ENCODE measurements at places on chromosomes 4 and X. TPM values are rescaled to one million over a fixed set of nuclear protein-coding genes. Genes with fewer than 3 reads are reported as not detected.

ZNF157 gene
- not detected for total RNA-seq

DACH2 gene
- total RNA-seq: not detected

PRIMPOL gene
- 27.4 TPM for total RNA-seq

SRPK3 gene
- not detected for total RNA-seq

SLC16A2 gene
- total RNA-seq: 11.9 TPM

- H3K4me1 ChIP-seq: no peaks in the 10 kb centered on the region
- H3K27ac ChIP-seq: no peak within 1 kb of the TSS
- no peaks in the 10 kb centered on the region for H3K36me3 ChIP-seq
- no peak for DNase-seq
- no peak within 1 kb of the TSS for H3K4me3 ChIP-seq
These were observed at the start of gene KLHL5 for GRCh38 chr4:39062094-39062769. Gene KLHL5, plus strand, starts transcription at chr4:39062232. Its CDS starts 421 bp downstream, at chr4:39062653.

- no peaks in the 10 kb centered on the region for H3K36me3 ChIP-seq
- no peaks in the 10 kb centered on the region for H3K27me3 ChIP-seq
- no peak overlapping the region for H3K4me3 ChIP-seq
- H3K4me1 ChIP-seq: peaks cover 8% of the 10 kb centered on the region
- peak overlapping the region; percentile 41 for H3K27ac ChIP-seq
These were observed 5.3 kb upstream of the TRMT2B start for GRCh38 chrX:101057093-101057714.

DNA sequence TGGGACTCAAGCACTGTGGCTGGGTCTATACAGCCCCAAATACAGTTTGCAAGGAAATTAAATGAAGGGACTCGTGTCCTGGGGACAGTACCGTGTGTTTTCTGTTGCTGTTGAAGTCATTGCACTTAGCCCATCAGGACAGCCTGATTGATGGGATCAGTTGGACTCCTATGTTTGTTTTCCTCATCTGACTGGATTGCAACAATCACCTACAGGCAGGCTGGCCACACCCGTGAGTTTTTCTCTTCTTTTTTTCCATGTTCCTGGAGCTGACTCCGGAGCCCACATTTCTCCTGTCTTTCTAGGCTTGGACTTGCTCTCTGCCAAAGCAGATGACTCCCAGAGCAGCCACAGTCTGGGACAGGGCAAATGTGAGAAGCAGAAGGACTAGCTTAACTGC is 38.1 kb downstream of the RTL9 start:
- no peak overlapping the region for H3K27ac ChIP-seq
- no peak for DNase-seq
- no peaks in the 10 kb centered on the region for H3K27me3 ChIP-seq
- no peak overlapping the region for H3K4me3 ChIP-seq
- H3K36me3 ChIP-seq: no peaks in the 10 kb centered on the region
- H3K4me1 ChIP-seq: no peaks in the 10 kb centered on the region

DNA sequence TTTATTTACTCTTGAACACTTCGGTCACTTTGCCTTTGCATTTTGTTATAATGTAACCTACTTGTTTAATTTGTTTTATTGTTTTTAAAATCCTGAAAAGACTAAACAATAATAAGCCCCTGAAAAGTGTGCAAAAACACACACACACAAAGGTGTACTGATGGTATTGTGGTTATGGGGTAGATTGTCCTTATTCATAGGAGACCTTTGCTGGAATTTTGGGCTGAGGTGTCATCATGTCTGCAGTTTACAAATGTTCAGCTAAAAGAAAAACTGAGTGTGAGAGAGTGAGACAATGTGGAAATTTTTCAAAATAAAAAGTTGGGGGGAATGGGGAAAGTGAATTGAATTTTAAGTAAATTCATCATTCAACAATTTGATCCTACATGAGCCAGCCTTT is 174.9 kb downstream of the QDPR start:
- DNase-seq: no peak
- no peak overlapping the region for H3K4me3 ChIP-seq
- peaks cover 12% of the 10 kb centered on the region for H3K27me3 ChIP-seq
- H3K36me3 ChIP-seq: no peaks in the 10 kb centered on the region
- no peaks in the 10 kb centered on the region for H3K4me1 ChIP-seq
- no peak overlapping the region for H3K27ac ChIP-seq

GRCh38 chr4:67234296-67234695 is 311.0 kb downstream of the CENPC start:
- no peaks in the 10 kb centered on the region for H3K36me3 ChIP-seq
- no peaks in the 10 kb centered on the region for H3K4me1 ChIP-seq
- no peaks in the 10 kb centered on the region for H3K27me3 ChIP-seq
- no peak overlapping the region for H3K4me3 ChIP-seq

GRCh38 chr4:127410644-127411043 is 222.1 kb upstream of the INTU start:
- no peaks in the 10 kb centered on the region for H3K36me3 ChIP-seq
- H3K4me1 ChIP-seq: no peaks in the 10 kb centered on the region
- H3K27me3 ChIP-seq: no peaks in the 10 kb centered on the region
- no peak overlapping the region for H3K27ac ChIP-seq
- no peak overlapping the region for H3K4me3 ChIP-seq
- no peak for DNase-seq

- H3K4me1 ChIP-seq: peaks cover 23% of the 10 kb centered on the region
- no peaks in the 10 kb centered on the region for H3K27me3 ChIP-seq
- no peak overlapping the region for H3K4me3 ChIP-seq
- H3K27ac ChIP-seq: no peak overlapping the region
These were observed 107.7 kb upstream of the LRPAP1 start for GRCh38 chr4:3639613-3640586.

- H3K4me3 ChIP-seq: no peak overlapping the region
- H3K27ac ChIP-seq: no peak overlapping the region
- no peak for DNase-seq
These were observed 48.3 kb upstream of the NOCT start for GRCh38 chr4:138967313-138967712.

DNA sequence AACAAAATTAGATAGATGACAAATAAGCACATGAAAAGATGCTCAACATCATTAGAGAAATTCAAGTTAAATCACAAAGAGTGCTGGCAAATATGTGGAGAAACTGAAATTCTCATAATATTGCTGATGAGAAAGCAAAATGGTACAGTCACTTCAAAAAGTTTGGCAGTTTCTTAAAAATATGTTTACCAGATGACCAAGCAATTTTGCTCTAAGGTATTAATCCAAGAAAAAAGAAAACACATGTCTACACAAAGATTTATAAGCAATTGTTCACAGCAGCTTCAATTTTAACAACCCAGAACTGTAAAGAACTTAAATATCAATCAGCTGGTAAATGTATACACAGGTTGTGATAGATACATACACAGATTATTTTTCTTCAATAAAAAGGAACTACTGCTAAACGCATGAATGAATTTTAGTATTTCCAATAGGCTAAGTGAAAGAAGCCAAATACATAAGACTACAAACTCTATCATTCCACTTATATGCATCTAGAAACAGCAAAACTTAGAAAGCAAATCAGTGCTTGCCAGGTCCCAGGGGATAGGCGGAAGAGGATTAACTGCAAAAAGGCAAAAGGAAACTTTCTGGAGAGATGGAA is 11.7 kb downstream of the OTUD4 start:
- peaks cover 44% of the 10 kb centered on the region for H3K36me3 ChIP-seq
- DNase-seq: no peak
- no peak overlapping the region for H3K4me3 ChIP-seq
- H3K27ac ChIP-seq: no peak overlapping the region
- no peaks in the 10 kb centered on the region for H3K4me1 ChIP-seq

- no peaks in the 10 kb centered on the region for H3K36me3 ChIP-seq
- no peaks in the 10 kb centered on the region for H3K4me1 ChIP-seq
- H3K4me3 ChIP-seq: no peak overlapping the region
- no peak overlapping the region for H3K27ac ChIP-seq
These were observed 96.7 kb downstream of the ITM2A start for GRCh38 chrX:79270401-79270800.

- no peak overlapping the region for H3K4me3 ChIP-seq
- H3K4me1 ChIP-seq: peaks cover 14% of the 10 kb centered on the region
- peaks cover 5% of the 10 kb centered on the region for H3K36me3 ChIP-seq
- DNase-seq: no peak
These were observed 2.4 kb upstream of the FAM53A start for GRCh38 chr4:1686440-1687036.

DNA sequence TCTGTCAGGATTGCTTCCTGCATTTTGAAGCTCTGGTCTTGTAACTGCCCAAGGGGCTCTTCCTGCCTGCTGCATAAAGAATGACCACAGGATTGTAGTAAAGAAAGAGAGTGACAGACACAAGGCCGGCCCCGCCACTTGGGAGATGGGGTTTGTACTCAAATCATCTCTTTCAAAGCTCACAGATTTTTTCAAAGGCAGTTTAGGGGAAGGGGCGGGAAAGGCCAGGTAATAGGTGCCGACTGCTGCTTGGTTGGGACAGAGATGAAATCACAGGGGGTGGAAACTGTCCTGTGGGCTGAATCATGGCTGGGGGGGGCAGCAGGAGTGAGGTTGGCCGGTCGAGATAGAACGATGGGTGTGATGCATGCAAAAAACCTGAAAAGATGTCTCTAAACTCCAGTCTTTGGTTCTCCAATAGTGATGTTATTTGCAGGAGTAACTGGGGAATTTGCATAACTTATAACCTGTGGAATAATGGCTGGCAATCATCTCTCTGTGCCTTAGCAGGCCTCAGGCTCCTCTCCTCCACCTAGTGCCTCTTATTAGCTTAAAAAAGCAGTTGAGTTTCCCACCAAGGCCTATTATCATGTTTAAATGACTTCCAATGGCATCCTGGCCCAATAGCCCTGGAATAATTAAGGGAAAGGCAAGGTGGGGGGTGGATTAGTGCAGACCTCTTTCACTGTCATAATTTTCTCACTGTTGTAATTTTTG is 778.4 kb upstream of the FRG1 start:
- H3K4me1 ChIP-seq: no peaks in the 10 kb centered on the region
- no peaks in the 10 kb centered on the region for H3K36me3 ChIP-seq
- no peak overlapping the region for H3K27ac ChIP-seq
- DNase-seq: no peak
- no peaks in the 10 kb centered on the region for H3K27me3 ChIP-seq

DNA sequence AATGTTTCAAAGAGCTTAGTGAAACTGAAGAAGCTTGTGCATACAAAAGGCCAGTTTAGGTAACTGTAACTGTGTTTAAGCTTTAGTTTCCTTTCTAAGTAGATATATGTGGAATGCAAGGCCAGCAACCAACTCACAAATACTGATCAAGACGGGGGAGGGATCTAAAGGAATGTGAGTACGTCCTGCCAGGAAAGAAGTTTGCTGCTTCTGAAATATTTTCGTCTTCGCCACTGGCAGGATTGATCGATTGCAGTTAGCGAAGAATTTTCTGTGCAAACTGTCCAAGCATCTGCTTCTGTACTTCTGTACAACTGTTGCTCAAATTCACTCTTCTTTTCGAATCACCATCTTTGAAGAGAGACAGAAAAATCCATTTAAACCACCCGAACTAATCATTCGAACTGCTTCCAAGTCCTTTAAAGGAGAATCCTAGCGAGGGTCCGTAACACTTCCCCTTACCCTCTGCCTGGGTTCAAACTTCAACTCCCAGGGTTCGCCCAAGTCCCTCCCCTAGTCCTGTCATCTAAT is 373 bp upstream of the INTS6L start:
- no peak overlapping the region for H3K27ac ChIP-seq
- H3K27me3 ChIP-seq: no peaks in the 10 kb centered on the region
- peaks cover 5% of the 10 kb centered on the region for H3K4me1 ChIP-seq
- DNase-seq: no peak
- H3K36me3 ChIP-seq: no peaks in the 10 kb centered on the region
- H3K4me3 ChIP-seq: peak overlapping the region; percentile 57

DNA sequence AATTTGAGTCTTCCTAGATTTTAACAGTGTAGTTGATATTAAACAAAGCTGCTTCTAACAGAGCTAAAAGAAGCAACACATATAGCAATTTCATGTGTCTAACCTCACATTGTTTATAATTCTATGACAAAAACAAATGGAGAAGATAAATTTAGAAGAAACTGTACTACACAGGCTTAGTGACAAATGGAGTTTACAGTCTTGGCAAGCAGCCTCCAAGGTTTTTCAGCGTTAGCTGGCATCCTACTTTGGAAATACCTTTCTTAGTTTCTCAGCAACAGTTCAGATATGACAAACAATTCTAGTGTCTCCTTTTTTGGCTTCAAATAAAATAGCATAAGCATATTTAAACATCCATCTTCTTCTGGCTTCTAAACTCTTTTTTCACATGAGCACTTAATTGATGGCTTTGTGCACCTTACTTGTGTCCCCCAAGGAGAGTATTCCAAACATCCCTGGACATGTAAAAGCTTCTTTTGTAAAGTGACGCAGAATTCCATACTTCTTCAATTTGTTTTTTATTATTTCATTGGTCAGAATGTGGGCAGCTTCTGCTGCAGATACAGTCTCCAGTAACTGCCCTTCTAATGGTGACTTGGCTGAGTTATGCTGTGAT is 249.8 kb downstream of the ANTXR2 start:
- DNase-seq: no peak
- H3K4me3 ChIP-seq: no peak overlapping the region
- H3K27me3 ChIP-seq: no peaks in the 10 kb centered on the region
- no peaks in the 10 kb centered on the region for H3K36me3 ChIP-seq
- H3K4me1 ChIP-seq: no peaks in the 10 kb centered on the region

GRCh38 chrX:152635941-152636340 is 1.8 kb upstream of the GABRQ start:
- H3K36me3 ChIP-seq: no peaks in the 10 kb centered on the region
- no peak overlapping the region for H3K27ac ChIP-seq
- DNase-seq: peak; percentile 29
- peaks cover 5% of the 10 kb centered on the region for H3K27me3 ChIP-seq

DNA sequence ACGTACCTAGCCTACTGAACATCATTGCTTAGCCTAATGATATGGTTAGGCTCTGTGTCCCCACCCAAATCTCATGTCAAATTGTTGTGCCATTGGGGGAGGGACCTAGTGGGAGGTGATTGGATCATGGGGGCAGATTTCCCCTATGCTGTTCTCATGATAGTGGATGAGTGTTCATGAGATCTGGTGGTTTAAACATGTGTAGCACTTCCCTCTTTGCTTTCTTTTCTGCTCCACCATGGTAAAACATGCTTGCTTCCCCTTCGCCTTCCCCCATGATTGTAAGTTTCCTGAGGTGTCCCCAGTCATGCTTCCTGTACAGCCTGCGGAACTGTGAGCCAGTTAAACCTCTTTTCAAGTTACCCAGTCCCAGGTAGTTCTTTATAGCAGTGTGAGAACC is 102.6 kb downstream of the RAPGEF2 start:
- H3K27me3 ChIP-seq: no peaks in the 10 kb centered on the region
- no peak overlapping the region for H3K4me3 ChIP-seq
- H3K36me3 ChIP-seq: no peaks in the 10 kb centered on the region
- DNase-seq: no peak

- DNase-seq: no peak
- no peaks in the 10 kb centered on the region for H3K4me1 ChIP-seq
- H3K27ac ChIP-seq: no peak overlapping the region
- no peaks in the 10 kb centered on the region for H3K27me3 ChIP-seq
These were observed 64.6 kb upstream of the PPP3CA start for GRCh38 chr4:101411926-101412325.

Measured in SJSA1 (cell line).